ENCODE measurements at places on chromosomes 16 and 17. TPM values are rescaled to one million over a fixed set of nuclear protein-coding genes. Genes with fewer than 3 reads are reported as not detected.

DNA sequence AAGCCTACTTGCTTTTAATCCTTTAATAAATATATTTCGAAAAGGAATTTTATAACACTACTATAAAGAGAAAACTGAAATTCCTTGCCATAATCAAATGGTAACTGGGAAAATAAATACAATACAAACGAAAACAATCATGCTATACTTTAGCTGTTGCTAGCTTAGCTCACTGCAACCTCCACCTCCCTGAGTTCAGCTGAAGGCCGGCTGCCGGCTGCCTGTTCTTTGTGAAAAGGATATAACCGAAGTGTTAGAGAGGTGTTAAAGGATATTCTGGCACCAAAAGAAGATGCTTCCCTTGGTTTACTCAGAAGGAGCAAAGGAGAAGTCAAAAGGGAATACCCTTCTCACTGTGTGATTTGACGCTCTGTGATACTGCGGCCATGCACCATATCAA, 108.5 kb downstream of the CACNG3 start:
- no peak for DNase-seq

GRCh38 chr16:77971306-77972061, 50.9 kb upstream of the CLEC3A start:
- DNase-seq: no peak

GRCh38 chr17:77054936-77055335, 85.8 kb upstream of the SEC14L1 start:
- no peak for DNase-seq

KRTAP4-9 gene
- total RNA-seq: not detected

ZNF205 gene
- 1.2 TPM for total RNA-seq

CLCN7 gene
- total RNA-seq: 62.5 TPM
